IMR-90 (cell line): ENCODE measurements at places on chromosomes 7 and 10. TPM values are rescaled to one million over a fixed set of nuclear protein-coding genes. Genes with fewer than 3 reads are reported as not detected.
A peak's percentile ranks its signal among the peaks of the same experiment; 100 is the strongest.

GRCh38 chr10:88221010-88221973 lies 357.9 kb downstream of the PTEN start:
- DNase-seq: no peak

GRCh38 chr7:19114551-19114855 lies 2.9 kb downstream of the TWIST1 start:
- DNase-seq: peak; percentile 66

- DNase-seq: peak; percentile 87
These were observed 41.7 kb upstream of the LOXL4 start for GRCh38 chr10:98309366-98310355.

DNA sequence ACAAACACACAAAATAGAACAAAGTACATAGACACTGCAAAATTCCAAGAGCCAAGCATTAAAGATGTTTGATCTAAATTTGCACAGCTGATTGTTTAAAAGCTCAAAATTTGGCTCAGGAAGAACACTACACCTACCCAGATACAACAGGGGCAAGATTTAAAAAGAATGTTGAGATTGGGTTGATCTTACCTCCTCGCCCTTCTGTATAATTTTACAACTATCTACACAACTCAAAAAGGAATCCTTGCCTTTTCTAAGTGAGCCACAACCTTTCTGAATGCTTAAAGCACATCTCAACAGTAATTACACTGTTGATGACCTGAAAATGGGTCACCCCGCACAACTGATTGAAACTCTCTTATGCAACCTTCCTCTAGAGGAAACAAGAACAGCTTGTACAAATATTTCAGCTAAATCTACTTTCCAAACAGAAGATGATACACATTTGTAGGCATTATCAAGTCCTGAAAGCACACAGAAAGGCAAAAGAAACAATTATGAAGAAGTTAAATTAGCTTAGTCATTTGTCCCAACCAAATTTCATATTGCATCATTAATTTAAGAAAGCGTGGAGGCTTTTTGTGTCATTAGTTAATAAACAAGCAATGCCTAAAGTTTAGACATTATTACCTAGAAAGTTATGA lies 75.5 kb downstream of the UBE2H start:
- DNase-seq: no peak

GRCh38 chr10:137606-138005 lies 2.4 kb downstream of the ZMYND11 start:
- peak; percentile 74 for DNase-seq

- DNase-seq: peak; percentile 34
These were observed 527 bp downstream of the AKR1B1 start for GRCh38 chr7:134458341-134458805.

DNA sequence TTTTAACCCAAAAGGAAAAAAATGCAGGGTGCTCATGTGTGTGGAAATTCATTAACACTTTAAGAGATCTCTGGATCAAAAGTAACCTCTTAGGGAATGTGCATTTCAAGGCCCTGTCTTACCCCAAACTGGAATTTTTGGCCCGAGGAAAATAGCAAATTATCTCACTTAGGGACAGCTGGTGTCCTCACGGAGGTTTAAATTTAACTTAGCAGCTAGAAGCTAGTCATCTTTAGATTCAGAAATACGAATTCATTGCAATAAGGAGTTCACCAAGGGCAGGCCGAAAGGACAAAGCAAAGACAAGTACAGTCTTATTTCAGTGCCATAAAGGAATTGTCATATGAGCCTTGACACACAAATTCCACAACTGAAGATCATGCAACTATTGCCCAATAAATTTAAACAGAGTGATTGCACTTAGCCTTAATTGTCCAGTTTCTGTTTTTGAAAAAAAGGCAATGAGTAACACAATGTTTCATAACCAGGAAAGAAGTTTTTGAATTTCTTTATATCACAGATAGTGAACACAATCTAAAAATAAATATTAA lies 22.4 kb upstream of the SEMA3C start:
- DNase-seq: peak; percentile 75

GRCh38 chr7:6729492-6730342 lies 23.0 kb upstream of the ZNF12 start:
- peak; percentile 90 for DNase-seq

DNA sequence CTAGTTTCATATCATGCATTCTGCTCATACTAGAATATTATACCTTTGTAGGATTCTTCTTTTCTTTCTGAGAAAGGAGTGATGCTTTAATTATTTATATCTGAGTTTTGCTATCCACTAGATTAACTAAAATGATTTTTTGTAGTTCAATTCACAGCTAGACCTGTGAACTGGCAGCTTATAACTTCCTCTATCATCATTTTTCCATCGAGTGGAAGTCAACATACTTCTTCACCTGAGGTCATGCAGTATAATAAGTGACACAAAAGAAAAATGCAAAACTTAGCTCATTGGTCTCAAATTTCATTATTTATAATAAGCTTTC lies 8.0 kb downstream of the LRRN3 start:
- DNase-seq: no peak

- no peak for DNase-seq
These were observed 311.1 kb downstream of the HPSE2 start for GRCh38 chr10:98924526-98924925.

TEX47 gene
- polyA plus RNA-seq: not detected in 2 replicates

FGL2 gene
- 0.32 and 0.47 TPM in 2 replicates for polyA plus RNA-seq

NEUROD6 gene
- not detected in 2 replicates for polyA plus RNA-seq

CCDC172 gene
- polyA plus RNA-seq: not detected in 2 replicates

GPNMB gene
- polyA plus RNA-seq: 0.14 TPM in 1 of 2 replicates, not detected in the other

C10orf71 gene
- not detected in 2 replicates for polyA plus RNA-seq
